Tibial artery (tissue), 4 donors: ENCODE measurements at places on chromosomes 2 and 18.

DNA sequence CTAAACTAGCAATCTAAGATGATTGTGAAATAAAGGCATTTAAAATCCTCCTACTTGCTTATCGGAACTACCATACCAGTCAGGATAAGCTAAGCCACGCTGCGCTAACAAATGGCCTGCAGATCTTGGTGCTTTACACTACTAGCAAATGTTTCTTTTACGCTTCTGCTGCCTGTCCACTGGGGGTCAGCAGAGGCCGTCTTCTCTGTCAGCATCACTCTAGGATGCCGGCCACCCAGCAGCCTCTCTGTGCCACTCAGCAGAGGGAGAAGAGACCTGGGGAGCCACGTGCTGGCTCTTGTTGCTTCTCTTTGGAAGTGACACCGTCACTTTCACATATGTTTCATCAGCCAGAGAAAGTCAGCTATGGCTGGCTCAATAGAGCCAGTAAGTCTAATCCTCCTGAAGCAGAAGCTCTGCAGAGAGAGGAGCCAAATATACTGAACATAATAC lies 36.6 kb downstream of the COPS8 start:
- DNase-seq, result peak; percentile 81

- DNase-seq, result no peak
These were observed 31.8 kb upstream of the FSHR start for GRCh38 chr2:49186050-49186648.

DNA sequence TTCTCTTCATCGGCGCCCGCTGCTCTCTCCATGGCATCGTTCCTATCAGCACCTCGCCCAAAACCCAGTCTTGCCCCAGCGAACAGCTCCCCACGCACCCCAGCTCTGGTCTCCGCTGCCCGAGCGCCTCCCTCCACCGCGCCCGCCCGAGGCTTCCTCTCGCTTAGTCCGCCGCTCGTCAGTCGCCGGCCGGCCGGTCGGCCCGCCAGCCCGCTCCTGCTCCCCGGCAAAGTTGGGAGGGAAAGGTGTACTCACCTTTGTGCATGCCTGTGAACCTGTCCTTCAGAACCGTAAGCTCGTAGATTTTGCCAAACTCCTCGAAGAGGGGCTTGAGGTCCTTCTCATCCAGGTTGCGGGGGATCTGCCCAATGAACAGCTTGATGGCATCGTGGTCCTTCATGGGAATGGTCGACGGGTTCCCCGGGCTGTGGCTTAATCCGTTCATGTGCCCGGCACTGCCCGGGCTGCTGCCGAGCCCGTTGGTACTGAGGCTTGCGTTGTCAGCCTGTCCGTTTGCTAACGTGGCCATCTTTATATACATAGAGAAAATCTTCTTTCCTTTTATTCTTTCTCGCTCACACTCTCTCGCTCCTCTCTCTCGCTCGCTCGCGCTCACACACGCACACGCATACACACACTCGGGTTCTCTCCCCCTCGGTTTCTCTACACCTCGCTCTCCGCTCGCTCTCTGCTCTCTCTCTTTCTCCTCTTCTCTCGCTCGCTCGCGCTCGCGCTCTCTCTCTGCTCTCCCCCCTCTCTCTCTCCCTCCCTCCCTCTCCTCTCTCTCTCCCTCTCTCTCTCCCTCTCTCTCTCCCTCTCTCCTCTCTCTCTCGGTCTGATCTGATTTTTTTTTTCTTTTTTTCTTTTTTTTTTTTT lies at the start of gene CELF4:
Gene CELF4, minus strand, starts transcription at position 698 of the 876 bp plus-strand sequence.
- no peak for DNase-seq

- DNase-seq, result no peak
These were observed 76.9 kb downstream of the AOX1 start for GRCh38 chr2:200662727-200663126.

GRCh38 chr2:24315669-24316068 lies 44.7 kb downstream of the ITSN2 start:
- no peak for DNase-seq

DNA sequence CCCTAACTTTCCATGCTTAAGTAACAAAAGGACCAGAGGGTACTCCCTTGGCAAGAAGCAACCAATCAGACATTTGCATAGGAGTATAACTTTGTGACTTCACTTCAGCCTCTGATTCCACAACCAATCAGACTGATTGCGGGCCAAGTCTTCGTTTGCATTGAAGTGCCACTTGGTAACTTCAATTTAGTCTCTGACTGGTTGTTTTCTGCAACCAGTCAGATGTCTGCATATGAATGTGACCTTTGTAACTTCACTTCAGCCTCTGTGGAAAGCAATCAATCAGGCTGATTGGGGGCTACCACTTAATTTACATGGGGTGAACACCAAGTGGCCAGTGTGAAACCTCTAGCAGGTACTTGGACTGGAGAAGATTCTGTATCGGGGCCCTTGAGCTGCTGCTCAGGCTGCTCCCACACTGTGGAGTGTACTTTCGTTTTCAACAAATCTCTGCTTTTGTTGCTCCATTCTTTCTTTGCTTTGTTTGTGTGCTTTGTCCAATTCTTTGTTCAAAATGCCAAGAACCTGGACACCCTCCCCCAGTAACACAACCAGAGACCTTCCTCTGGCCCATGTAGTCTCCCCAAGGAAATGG lies 241.5 kb downstream of the ACKR3 start:
- no peak for DNase-seq

- peak; percentile 74 for DNase-seq
These were observed 17.0 kb upstream of the CIDEA start for GRCh38 chr18:12236934-12237832.

DNA sequence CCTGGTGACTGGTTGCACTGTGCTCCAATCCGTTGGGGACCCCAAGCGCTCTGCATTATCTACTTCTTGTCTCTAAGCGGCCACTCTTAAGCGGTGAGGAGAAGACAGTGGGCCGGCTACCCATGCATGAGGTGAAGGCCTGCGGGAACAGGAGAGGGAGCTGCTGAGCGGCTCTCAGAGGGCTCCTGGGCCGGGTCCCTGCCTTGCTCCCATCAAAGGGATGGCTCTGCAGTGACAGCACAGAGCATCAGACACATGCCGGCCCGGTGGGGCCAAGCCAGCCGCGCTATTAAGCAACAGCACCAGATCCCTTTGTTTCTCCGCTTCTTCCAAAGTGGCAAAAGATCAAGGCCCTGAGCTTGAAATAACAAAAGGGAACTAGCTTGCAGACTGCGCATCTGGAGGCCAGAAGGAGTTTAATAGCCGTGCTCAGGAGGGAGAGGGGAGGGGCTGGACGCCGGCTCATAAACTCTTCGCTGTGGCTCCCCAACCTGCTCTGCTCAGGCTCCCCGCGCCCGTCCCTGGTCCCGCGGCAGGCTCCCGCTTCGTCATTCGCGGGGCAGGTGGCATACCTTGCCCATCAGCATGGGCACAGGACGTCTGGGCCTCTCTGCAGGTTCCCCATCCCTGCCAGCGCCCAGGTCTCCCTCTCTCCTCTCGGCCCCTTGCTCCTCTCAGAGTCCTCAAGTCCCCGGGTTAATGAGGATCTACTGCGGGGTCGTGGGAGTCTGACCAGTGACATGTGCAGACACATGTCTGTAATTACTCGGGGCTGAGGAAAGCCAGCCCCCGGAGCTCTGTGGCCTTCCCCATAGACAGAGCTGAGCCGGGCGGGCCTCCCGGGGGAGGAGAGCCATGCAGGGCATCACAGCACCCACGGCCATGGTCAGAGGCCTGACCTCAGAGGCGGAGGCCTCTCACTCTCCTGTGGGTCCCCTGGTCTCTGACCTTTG lies 96.7 kb downstream of the ASB1 start:
- DNase-seq, result peak; percentile 43
